ENCODE measurements at places on chromosomes 12 and 14. TPM values are rescaled to one million over a fixed set of nuclear protein-coding genes. Genes with fewer than 3 reads are reported as not detected.

- no peak for DNase-seq
- peaks cover 11% of the 10 kb centered on the region for H3K27me3 ChIP-seq
- no peaks in the 10 kb centered on the region for H3K4me1 ChIP-seq
- H3K27ac ChIP-seq, result no peak overlapping the region
- H3K4me3 ChIP-seq, result no peak overlapping the region
These were observed 29.4 kb downstream of the SLC24A4 start for GRCh38 chr14:92352158-92352985.

DNA sequence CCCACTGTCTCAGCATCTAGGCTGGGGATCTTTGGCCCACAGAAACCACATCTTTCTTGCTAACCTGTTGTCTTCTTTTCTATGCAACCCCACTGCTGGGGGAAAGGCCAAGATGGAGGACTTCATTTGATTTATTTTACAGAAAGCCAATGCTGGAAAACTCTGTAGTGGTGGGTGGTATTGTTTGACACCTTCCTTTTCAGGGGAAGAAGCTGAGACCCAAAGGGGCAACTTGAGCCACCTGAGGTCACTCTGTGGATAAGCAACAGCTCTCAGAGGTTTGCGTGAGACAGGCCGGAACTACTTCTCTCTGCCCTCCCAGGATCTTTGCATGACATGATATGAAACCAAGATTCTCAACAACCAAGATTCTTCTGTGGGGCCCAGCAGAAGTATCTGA lies 645.2 kb downstream of the VRK1 start:
- no peak overlapping the region for H3K27ac ChIP-seq
- H3K4me3 ChIP-seq, result no peak overlapping the region
- H3K4me1 ChIP-seq, result no peaks in the 10 kb centered on the region
- H3K27me3 ChIP-seq, result no peaks in the 10 kb centered on the region
- DNase-seq, result no peak
- no peaks in the 10 kb centered on the region for H3K36me3 ChIP-seq

- no peak overlapping the region for H3K27ac ChIP-seq
- no peaks in the 10 kb centered on the region for H3K27me3 ChIP-seq
- no peaks in the 10 kb centered on the region for H3K4me1 ChIP-seq
- H3K36me3 ChIP-seq, result no peaks in the 10 kb centered on the region
- H3K4me3 ChIP-seq, result no peak overlapping the region
These were observed 191.6 kb downstream of the DUSP6 start for GRCh38 chr12:89160716-89161123.

Gene YY1
- total RNA-seq, result 22.5 TPM

Gene CLEC7A
- 3.2 TPM for total RNA-seq
